ENCODE measurements at places on chromosomes 5 and 9.

- DNase-seq, result no peak
Measured at GRCh38 chr5:143226872-143227271, 176.6 kb downstream of the NR3C1 start.

DNA sequence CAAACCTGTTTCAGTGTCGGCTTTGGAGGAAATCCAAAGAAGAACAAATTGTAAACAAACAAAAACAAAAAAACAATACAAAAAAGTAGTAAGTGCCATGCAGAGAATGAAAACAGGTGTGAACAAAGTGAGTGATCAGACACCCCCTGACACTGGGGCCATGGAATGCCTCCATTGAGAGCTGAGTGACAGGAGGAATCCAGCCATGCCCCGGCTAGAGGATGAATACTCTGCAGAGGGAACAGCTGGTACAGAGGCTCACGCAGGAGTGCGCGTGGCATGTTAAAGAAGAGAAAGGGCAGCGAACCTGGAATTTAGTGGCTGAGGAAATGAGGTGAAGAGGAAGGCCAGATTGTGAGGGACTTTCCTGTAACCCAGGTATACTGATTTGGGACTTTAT, 15.5 kb upstream of the CCNJL start:
- DNase-seq, result no peak

- DNase-seq, result no peak
Measured at GRCh38 chr5:96577909-96578308, 84.3 kb upstream of the CAST start.

GRCh38 chr9:116860509-116861120, 173.5 kb downstream of the TRIM32 start:
- DNase-seq, result no peak

GRCh38 chr9:131432597-131433301, 38.9 kb downstream of the PRRC2B start:
- DNase-seq, result no peak

DNA sequence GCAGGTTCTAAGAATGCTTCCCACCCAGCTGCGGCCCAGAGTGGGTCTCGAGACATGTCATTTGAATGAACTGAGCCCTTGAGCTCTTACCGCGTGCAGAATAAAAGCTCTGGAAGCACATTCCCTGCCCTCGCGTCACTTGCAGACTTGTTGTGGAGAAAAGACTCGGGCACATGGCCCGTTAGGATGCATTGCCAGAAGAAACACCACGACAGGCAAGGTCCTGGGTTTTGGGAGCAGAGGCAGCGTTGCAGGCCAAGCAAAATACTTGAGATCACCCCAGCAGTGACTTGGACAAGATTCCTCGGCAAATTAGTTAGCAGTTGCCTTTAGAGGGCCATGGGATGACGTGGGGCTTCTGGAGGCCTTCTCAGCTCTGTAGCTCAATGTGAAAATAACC, 170.8 kb upstream of the MSX2 start:
- DNase-seq, result no peak

DNA sequence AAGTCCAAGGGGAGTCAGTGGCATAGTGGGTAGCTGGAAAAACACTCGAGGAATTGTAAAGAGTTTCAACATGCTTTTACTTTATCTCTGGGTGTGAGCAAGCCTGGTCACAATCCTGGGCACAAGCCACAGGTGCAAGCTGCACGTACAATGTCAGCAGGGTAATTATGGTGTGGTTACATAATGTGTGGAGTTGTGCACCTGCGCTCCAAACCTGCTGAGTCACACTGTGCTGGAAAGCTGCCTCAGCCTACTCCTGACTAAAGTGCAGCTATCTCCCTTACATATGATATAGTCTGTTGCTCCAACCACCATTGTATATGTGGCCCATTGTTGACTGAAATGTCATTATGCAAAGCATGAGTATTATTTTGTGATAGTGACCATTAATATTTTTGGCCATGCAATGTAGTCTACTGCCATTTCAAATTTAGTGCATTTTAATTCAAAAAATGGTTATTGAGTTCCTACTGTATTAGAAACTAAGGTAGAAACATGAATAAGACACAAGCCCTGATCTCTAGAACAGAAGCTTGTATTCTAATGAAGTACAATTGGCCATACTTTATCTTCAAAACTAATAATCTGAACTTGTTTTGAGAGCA, 160.9 kb upstream of the SLC30A5 start:
- no peak for DNase-seq
